ENCODE measurements at places on chromosomes 16 and 17. TPM values are rescaled to one million over a fixed set of nuclear protein-coding genes. Genes with fewer than 3 reads are reported as not detected.

Gene DNAAF8
- 1.2 TPM for total RNA-seq

Gene ABCC11
- total RNA-seq = 0.41 TPM

Gene ADAD2
- not detected for total RNA-seq

Gene PPP1R27
- not detected for total RNA-seq

Gene ERN2
- total RNA-seq = not detected

Gene ALDH3A2
- total RNA-seq = 67.7 TPM

Gene FOXJ1
- total RNA-seq = 0.82 TPM

Measured in frontal cortex (tissue), 4 donors.